ENCODE measurements at places on chromosomes 2 and 18.

- no peak overlapping the region for H3K4me3 ChIP-seq
- H3K36me3 ChIP-seq, result no peaks in the 10 kb centered on the region
- peaks cover 3% of the 10 kb centered on the region for H3K27me3 ChIP-seq
- H3K4me1 ChIP-seq, result no peaks in the 10 kb centered on the region
- no peak overlapping the region for H3K27ac ChIP-seq
- no peak for DNase-seq
Measured at GRCh38 chr2:234627308-234627707, 130.4 kb upstream of the ARL4C start.

- H3K4me3 ChIP-seq, result no peak overlapping the region
- peaks cover 12% of the 10 kb centered on the region for H3K36me3 ChIP-seq
- no peaks in the 10 kb centered on the region for H3K27me3 ChIP-seq
- no peaks in the 10 kb centered on the region for H3K4me1 ChIP-seq
Measured at GRCh38 chr2:3319134-3319533, 58.5 kb downstream of the EIPR1 start.

DNA sequence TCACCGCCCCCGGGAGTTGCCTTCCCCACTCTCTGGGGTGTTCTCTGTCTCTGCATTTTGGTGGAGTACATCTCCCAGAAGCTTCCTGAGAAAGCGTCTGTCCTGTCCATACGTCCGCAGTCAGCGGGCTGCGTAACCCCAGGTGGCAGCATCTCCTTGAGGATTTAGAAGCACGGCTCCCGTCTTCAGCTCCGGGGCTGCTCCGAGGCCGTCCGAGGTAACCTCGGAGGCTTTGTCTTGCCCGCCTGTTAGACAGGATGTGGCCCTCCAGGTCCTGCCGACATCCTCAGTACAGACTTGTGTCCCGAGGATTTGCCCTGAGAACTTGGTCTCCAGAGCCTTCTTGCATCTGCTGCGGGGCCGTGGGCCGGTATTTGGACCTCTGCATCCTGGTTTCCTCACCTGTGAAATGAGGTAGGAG lies 58.4 kb downstream of the CTDP1 start:
- no peak overlapping the region for H3K4me3 ChIP-seq
- H3K27me3 ChIP-seq, result no peaks in the 10 kb centered on the region
- no peak overlapping the region for H3K27ac ChIP-seq

GRCh38 chr2:217599906-217600305 lies 402.9 kb downstream of the TNS1 start:
- no peak overlapping the region for H3K27ac ChIP-seq
- DNase-seq, result no peak
- H3K27me3 ChIP-seq, result no peaks in the 10 kb centered on the region

GRCh38 chr2:10132996-10133647 lies 10.6 kb downstream of the RRM2 start:
- DNase-seq, result no peak
- H3K27ac ChIP-seq, result no peak overlapping the region
- H3K27me3 ChIP-seq, result no peaks in the 10 kb centered on the region
- no peak overlapping the region for H3K4me3 ChIP-seq
